C1 segment of cervical spinal cord (tissue), 14 donors: ENCODE measurements at places on chromosomes 11 and 22.

DNA sequence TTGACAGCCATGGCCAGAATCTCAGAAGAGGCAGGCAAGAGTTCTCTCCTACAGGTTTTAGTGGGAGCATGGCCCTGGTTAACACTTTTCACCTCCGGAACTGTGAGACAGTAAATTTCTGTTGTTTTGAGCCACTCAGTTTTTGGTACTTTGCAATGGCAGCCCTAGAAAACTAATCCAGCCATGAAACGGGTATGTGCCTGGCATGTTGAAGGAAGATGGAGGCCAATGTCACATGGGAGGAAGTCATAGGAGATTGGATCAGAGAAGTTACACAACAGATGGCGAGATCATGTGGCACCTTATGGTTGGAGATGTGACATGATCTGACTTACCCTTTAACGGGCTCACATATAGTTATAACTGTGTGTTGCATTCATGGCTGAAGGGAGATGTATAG, 63.2 kb upstream of the EED start:
- DNase-seq: no peak

GRCh38 chr11:64253481-64253880, 2.2 kb downstream of the PLCB3 start:
- peak; percentile 80 for DNase-seq

DNA sequence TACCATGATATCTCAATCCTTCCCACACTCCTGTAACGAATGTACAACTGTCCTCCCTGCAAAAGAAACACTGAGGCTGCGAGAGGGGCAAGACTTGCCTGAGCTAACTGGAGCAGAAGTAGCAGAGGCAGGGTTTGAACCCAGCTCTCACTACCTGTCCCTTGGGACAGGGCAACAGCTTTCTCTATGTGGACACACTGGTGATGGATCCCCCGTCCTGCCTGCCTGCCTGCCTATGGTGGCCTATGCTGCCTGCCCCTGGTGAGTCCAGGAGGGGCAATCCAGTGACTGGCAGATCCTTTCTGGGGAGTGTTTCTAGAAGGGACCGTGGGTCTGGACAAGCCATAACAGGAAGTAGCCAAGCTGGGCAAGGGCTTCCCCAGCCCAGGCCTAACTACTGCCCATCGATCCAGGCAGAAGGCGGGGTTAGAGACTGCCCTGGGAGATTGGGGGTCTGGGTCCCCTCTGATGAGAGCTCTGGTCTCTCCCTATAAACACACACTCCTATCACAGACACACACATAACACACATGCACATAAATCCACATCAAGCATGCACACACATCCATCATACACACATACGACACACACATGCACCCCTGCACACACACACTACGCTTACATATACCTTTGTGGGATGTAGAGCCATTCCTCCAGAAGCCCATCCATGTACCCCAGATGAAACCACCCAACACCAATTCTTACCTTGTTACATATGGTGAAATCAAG, 1.1 kb upstream of the EMID1 start:
- no peak for DNase-seq

- no peak for DNase-seq
Measured at GRCh38 chr11:116510166-116510565, 262.6 kb downstream of the BUD13 start.

DNA sequence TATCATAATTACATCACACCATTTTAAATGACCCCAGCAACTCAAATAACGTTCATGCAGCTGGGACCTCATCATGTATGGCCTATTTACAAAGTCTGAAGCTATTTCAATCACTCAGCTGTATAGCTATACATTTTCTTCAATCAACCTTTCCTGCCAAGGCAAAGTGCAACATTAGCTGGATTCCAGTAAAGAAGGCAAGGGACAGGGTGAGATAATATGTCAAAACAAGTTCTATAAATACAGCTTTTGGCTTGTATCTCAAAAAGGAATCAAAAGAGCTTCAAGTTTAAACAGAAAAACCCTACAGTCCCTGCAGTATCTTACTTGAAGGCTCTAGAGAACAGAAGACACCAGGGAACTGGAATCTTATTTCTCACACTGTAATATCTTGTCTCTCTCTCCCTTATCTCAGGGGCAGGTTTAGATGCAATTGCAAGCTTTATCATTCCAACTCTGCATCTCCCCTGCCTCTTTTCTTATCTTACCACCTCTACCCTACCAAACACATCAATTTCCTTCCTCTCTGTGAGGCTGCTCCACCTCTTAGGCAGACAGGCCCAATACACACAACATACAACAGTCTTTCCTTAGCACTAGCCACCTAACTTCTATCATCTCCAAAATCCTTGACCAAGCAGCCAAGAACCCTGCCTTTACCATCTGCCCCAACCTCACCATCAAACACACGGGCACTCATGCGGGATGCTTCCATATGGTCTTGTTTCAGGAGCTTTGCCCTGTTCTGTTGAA, 34.5 kb downstream of the CELF1 start:
- no peak for DNase-seq

- no peak for DNase-seq
Measured at GRCh38 chr11:79897896-79898295, 457.1 kb upstream of the TENM4 start.

GRCh38 chr22:29470159-29470855, 9.7 kb upstream of the NEFH start:
- DNase-seq: no peak

GRCh38 chr11:75820645-75821044, 5.6 kb downstream of the UVRAG start:
- DNase-seq: no peak

GRCh38 chr22:47304191-47304831, 541.9 kb downstream of the TBC1D22A start:
- no peak for DNase-seq

DNA sequence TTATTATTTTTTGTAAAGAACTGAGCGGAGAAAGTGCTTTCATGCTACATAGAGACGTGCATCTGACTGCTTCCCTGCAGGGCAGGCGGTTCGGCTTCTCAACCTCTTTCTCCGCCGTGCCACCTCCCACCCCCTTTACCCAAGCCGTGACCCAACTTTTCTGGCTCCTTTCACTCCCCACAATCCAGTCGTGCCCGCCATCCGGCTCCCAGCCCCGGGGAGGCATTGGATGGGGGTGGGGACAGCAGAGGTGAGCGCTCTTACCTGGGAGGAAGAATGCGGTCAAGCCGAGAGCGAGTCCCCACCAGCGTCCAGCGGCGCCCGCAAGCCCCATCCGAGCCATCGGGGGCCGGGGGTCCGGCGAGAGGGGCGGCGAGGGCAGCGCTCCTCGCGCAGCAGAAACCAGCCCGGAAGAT, 781 bp downstream of the NECTIN1 start:
- DNase-seq: no peak

GRCh38 chr22:45534339-45535192, 31.9 kb downstream of the FBLN1 start:
- DNase-seq: no peak

GRCh38 chr11:64180891-64181290, 5.1 kb upstream of the STIP1 start:
- DNase-seq: no peak

- no peak for DNase-seq
Measured at GRCh38 chr11:122659676-122660554, 4.4 kb downstream of the UBASH3B start.

GRCh38 chr11:12249590-12250260, 127.6 kb upstream of the PARVA start:
- DNase-seq: no peak

GRCh38 chr11:45151362-45151982, 5.0 kb downstream of the PRDM11 start:
- no peak for DNase-seq

DNA sequence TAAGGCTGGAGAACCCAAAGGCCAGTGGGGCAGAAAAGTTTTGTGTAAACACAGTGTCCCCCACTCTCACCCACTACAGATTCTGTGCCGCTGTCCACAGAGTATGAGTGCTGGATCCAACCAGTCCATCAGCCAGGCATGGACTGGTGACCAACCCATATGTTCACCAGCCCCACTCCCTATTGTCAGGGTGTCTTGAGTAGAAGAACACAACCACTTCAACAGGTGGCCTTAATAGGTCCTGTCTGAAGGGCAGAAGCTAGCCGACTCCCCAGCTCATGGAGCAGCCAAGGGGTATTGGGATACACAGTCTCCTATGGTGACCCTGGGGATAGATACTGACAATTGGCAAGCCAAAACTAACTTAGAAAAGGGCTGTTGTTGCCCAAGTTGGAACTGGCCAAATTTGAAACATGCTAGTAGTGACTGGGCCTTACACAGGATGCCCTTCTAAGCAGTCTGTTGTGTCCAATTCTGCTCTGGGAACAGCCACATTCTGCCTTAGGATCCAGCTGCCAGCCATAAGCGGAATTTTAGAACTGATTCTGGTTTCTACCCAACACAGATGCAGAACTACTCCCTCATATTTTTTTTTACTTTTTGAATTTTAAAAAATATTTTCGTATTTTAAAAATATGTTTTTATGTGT, 19.8 kb upstream of the PGM2L1 start:
- DNase-seq: no peak

DNA sequence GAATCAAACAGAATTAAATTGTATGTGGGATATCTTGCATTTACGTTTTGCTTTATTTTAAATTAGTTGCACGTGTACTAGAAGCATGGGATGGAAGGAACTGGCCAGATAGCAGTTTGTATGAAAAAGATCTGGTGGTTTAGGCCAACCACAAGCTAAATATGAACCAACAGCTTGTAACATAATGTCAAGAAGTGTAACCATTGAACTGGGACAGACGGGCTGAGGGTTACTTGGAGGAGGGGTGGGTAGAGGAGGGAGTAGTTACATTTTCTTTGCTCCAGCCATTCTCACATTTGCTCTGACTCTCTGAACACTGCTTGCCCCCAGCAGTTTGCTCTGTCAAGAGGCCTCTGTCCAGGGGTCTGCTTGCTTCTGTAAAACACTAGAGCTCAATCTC, 31.7 kb upstream of the CXCR5 start:
- no peak for DNase-seq

DNA sequence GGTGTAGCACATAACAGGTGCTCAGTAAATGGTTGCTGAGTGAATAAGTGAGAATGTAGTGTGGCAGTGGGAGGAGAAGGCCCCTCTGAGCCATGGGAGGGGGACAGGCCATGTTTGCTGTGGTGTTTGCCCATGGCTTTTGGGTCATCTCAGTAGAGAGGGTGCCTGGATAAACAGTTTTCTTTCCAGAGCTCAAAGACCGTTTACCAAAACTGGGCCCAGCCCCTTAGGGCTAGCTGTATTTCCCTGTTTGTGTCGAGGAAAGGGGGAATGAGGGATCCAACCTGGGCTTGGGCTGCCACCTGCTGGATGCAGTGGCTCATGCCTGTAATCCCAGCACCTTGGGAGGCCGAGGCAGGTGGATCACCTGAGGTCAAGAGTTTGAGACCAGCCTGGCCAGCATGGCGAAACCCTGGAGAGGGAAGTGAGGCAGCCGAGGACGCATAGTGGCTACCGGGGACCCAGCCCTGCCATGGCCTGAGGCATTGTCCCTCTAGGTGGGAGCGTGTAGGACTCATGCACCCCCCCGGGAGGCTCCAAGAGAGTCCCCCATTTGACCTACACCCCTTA, 8.7 kb upstream of the LTO1 start:
- no peak for DNase-seq

DNA sequence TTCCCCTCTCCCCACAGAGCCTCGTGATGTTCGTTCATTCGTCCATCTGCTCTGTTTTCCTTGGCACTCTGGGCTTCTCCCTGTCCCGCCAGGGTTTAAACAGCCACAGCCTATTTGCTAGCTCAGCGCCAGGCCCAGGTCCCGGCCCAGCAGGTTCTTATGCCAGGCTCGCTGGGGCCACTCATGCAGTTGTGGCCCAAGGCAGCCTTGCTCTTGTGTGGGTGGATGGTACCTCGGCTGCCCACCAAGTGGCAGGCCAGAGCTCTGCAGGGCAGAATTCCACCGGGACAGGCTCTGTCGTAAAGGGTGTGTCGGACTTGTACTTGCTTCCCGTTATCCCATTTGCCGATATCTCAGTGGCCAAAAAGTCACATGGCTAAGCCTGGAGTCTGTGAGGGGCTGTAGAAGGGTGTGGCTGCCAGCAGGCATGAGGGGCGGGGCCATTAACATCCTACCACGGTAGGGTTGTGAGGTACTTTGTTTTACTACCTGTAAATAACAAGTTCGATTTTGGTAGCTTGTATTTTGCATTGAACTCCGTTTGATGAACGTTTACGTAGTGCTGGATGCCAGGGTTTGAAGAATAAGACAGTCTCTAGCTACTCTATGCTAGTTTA, 7.9 kb downstream of the FAM118A start:
- no peak for DNase-seq

DNA sequence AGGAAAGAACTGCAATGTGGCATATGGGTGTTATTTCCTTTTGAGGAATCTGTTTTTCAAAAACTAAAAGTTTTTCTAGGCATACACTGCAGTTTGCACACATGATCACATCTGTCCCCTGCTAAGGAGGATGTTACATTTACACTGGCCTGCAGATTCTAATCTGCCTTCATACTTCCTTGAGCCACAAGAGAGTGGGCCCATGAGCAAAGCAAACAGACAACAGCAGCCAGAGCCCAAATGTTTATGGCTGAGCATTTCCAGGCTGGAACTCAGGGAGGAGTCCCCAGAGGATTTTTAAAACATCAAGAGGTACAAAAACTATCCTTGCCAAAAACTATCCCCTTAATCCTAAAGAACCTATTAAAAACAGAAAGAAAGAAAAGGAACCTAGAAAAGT, 117.2 kb upstream of the MTNR1B start:
- no peak for DNase-seq

- DNase-seq: no peak
Measured at GRCh38 chr11:71421392-71421950, 26.7 kb downstream of the DHCR7 start.

DNA sequence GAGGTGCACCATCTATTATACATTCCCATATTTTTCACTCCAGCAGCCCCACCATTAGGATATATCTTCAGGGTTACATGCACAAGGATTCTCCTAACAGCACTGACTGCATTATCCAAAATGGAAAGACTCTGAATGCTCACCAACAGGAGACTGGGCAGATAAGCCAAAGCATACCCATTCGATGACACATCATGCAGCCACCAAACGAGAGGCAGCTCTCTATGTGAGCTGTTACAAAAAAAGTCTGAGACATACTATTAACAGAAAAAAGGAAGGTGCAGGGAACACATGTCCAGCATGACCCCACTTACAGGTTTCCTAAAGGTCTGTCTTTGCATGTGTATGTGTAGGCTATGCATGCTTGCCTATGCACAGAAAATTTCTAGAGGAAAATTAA, 12.4 kb upstream of the SERPIND1 start:
- no peak for DNase-seq
